NB4 (cell line): ENCODE measurements at places on chromosomes 16 and 17.

- DNase-seq, result no peak
Measured at GRCh38 chr16:11494029-11494428, 92.7 kb downstream of the LITAF start.

- DNase-seq, result no peak
Measured at GRCh38 chr16:78249832-78250231, 150.4 kb downstream of the WWOX start.

- DNase-seq, result peak; percentile 61
Measured at GRCh38 chr16:81431554-81432353, 12.9 kb upstream of the CMIP start.

- DNase-seq, result no peak
Measured at GRCh38 chr16:27458258-27458657, 56.3 kb downstream of the IL21R start.

- DNase-seq, result peak; percentile 77
Measured at GRCh38 chr17:77429969-77430752, 289.4 kb downstream of the SEC14L1 start.

GRCh38 chr17:57869617-57870282 lies 19.9 kb upstream of the MRPS23 start:
- DNase-seq, result no peak

DNA sequence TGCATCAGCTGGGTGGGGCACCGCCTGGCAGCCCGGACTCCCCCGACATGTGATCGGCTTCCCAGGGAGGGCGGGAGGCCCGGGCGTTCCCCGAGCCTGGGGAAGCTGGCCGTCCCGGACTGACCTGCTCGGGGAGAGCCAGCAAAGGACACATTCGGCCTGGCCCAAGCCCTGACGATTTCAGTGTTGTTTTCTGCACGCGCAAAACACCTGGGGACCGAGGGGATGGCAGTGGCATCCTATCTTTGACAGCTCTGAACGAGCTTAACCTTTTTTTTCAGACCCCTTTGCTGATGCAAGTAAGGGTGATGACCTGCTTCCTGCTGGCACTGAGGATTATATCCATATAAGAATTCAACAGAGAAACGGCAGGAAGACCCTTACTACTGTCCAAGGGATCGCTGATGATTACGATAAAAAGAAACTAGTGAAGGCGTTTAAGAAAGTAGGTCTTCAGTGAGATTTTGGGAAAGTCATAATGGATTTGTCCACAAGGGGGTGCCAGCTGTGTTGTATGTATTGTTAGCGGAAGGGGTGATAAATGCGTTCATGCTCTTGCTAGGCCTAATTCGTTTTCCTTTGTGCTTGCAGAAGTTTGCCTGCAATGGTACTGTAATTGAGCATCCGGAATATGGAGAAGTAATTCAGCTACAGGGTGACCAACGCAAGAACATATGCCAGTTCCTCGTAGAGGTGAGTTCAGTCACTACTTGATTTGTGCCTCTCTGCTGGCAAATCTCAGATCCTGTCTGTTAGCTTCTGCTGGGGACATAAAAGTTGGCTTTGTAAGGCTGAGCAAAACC lies 1.0 kb downstream of the EIF1 start:
- peak; percentile 80 for DNase-seq

DNA sequence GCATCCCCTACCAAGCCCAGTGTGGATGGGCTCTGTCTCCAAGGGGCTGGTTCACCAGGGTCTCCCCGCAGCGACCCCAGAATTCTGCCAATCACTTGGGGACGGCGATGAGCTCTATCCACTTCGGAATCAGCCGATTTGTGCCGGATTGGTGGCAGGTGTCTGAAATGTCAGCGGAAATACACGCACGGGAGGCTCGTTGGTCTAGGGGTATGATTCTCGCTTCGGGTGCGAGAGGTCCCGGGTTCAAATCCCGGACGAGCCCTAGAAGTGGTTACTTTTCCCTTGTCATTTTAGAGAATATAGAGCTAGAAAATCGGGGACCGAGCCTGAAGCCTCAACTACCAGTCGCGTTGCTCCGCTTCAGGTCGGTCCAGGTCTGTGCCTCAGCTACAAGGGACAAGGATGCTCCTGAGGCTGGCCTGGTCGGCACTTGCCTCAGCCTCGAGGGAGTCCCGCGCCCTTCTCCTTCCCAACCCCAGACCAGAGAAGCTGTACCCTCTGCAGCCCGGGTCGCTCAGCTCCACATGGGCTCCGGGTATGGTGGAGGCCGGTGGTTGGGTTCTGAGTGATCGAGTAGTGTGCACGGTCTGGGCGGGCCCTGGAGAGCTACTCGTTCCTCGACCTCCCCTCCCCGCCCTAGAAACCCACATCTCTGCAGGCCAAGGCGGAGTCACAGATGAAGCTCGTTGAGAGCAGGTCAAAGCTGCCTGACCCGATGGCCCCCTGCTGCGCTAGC lies 16.0 kb upstream of the OR1F1 start:
- DNase-seq, result peak; percentile 54

- no peak for DNase-seq
Measured at GRCh38 chr16:54487933-54488332, 201.3 kb upstream of the IRX3 start.

DNA sequence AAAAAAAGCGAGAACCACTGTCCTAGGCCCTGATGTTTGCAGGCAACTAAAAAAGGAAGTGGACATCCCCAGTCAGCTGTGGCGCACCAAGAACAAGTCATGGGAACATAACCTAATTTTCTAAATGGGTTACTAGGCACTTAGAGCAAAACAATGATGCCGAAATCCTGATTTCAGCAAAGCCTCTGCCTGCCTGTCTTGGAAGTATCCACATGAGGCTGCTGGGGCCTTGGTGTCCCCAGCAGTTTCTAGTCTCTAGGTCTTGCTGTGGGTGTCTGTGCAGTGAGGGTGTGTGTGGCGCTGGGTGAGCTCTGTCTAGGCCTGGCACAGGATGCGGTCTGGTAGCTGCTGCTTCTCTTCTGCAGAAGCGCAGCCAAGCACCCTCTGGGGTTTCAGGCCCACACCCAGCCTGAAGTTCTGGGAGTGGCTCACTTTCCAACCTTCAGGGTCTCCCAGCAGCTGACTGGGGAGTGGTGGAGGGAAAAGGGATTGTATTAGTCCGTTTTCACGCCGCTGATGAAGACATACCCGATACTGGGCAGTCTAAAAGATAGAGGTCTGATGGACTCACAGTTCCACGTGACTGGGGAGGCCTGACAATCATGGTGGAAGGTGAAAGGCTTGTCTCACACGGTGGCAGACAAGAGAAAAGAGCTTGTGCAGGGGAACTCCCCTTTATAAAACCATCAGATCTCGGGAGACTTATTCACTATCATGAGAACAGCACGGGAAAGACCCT lies 21.1 kb downstream of the STH start:
- no peak for DNase-seq
